Uterus (tissue), 4 donors: ENCODE measurements at places on chromosomes 3 and 15. TPM values are rescaled to one million over a fixed set of nuclear protein-coding genes. Genes with fewer than 3 reads are reported as not detected.

ARRDC4 gene
- total RNA-seq: 45.1 TPM

GOLGA8Q gene
- total RNA-seq: 0.29 TPM

CTXN2 gene
- total RNA-seq: not detected

PIGZ gene
- total RNA-seq: 0.29 TPM

ZNF660 gene
- total RNA-seq: 3.8 TPM

KLHDC8B gene
- 67.6 TPM for total RNA-seq

ANKRD63 gene
- total RNA-seq: not detected

GP5 gene
- not detected for total RNA-seq

ITIH1 gene
- total RNA-seq: 0.18 TPM

DNA sequence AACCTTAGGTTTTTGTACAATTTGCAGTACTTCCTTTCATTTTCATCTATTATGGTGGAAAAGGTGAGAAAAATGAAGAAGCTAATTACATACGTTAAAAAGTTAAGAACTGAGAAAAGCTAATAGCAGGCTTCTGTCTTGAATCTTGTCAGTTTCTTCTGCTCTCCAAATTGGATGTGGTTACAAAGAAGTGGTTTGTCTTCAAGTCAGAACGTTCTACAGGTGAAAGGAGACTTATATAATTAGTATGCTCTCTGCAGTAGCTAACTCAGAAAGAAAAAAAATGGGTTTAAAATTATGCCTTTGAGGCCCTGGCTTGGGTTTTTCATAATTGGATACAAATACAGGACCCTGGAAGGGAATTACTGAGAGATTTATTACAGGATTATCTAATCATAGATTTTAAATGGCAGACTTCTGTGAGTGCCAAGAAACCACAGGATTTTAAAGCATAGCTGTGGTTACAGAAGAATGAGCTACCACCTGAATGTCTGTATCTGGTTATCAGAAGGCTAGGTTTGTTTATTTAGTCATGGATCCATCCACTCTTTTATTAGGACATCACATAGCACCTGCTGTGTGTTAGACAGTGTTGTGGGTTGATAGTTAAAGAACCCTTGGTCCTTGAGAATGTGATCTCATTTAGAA is 528.1 kb upstream of the MCTP2 start:
- no peaks in the 10 kb centered on the region for H3K27me3 ChIP-seq
- no peaks in the 10 kb centered on the region for H3K4me1 ChIP-seq
- no peak overlapping the region for H3K4me3 ChIP-seq
- no peak for DNase-seq

DNA sequence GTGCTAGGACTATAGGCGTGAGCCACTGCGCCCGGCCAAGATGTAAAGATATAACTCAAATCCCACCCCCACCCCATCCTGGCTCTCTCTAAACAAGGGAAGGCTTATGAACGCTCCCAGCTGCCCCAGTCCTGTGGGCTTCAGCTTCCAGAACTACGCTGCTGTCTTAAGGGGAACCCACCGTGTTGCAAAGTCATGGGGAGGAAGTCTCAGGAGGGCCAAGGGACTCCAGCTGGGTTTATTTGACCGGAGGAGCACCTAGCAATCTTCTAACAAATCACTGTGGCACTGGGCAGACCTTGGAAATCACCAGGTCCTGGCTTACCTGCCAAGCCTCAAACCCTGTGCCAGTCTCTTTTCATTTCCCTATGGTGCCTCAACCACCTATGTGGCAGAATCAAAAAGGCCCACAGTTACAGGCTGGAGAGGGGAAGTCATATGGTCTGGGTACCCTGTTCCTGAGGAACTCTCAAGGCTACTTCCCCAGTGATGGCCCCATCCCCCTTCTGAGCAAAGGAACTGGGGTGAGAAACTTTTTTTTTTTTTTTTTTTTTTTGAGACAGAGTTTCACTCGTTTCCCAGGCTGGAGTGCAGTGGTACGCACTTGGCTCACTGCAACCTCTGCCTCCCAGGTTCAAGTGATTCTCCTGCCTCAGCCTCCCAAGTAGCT is 83.4 kb downstream of the RBPMS2 start:
- peaks cover 39% of the 10 kb centered on the region for H3K4me1 ChIP-seq
- H3K27ac ChIP-seq: peak overlapping the region; percentile 63
- no peaks in the 10 kb centered on the region for H3K36me3 ChIP-seq
- no peak overlapping the region for H3K4me3 ChIP-seq
- H3K27me3 ChIP-seq: no peaks in the 10 kb centered on the region
- no peak for DNase-seq

GRCh38 chr3:128698211-128699047 is 27.6 kb upstream of the RAB7A start:
- H3K36me3 ChIP-seq: no peaks in the 10 kb centered on the region
- peak; percentile 23 for DNase-seq
- H3K27me3 ChIP-seq: no peaks in the 10 kb centered on the region
- H3K4me1 ChIP-seq: no peaks in the 10 kb centered on the region

GRCh38 chr3:165439765-165440164 is 243.6 kb upstream of the SLITRK3 start:
- peak overlapping the region; percentile 21 for H3K27ac ChIP-seq
- H3K4me3 ChIP-seq: no peak overlapping the region
- no peaks in the 10 kb centered on the region for H3K4me1 ChIP-seq
- DNase-seq: no peak
- no peaks in the 10 kb centered on the region for H3K27me3 ChIP-seq

DNA sequence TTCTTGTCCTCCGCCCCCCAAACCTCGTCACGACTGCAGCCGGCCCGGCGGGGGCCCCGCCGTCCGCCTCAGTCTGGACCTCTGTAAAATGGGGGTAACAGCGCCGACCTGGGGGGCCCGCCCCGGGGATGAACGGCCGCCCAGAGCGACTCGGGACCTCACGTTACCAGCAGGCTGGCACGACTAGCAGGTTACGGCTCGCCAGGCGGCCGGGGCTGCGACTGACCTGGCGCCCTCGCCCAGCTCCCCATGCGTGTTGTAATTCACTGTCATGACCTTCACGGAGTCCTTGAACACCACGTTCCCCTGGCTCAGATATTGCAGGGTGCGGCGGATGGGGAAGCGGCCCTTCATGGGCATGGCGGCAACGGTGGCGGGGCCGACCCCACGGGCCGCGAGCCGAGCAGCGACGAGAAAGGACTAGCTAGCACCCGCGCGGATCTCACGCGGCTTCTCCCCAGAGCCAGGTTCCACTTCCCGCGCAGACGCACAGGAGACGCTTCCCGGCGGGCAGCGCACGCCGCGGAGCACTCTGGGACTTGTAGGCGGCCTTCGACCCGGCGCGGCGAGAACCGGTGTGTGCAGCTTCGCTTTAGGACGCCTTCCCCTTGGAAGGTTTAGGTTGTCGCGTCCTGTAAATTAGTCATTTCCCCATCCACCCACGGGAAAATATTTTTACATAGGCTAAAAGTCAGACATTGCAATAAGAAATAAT is at the start of gene MRPS25:
Gene MRPS25, minus strand, starts transcription at position 481 of the 715 bp plus-strand sequence. Its CDS starts 121 bp downstream, at position 360.
- H3K27ac ChIP-seq: peak within 1 kb of the TSS; percentile 79
- no peaks in the 10 kb centered on the region for H3K27me3 ChIP-seq
- H3K4me3 ChIP-seq: peak within 1 kb of the TSS; percentile 54
- no peaks in the 10 kb centered on the region for H3K36me3 ChIP-seq
- DNase-seq: peak; percentile 88

DNA sequence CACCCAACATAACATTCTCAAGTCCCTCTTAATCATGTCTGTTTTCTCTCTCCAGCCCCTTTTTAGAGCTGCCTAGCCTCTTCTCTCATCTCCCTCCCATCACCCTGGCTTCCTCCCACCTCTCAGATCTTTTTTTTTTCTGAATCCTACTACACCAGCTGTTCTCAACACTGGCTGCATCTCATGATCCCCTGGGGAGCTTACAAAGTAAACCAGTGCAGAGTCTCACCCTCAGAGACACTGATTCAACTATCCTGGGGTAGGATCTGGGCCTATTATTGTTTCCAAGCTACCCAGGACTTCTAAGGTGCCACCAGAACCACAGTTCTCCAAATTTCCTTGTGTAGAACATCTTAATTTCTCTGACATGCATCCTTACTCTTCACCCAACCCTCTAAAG is 50.3 kb upstream of the ACAN start:
- H3K4me3 ChIP-seq: no peak overlapping the region
- H3K27ac ChIP-seq: no peak overlapping the region
- H3K27me3 ChIP-seq: no peaks in the 10 kb centered on the region
- no peaks in the 10 kb centered on the region for H3K4me1 ChIP-seq
- no peak for DNase-seq
- no peaks in the 10 kb centered on the region for H3K36me3 ChIP-seq

DNA sequence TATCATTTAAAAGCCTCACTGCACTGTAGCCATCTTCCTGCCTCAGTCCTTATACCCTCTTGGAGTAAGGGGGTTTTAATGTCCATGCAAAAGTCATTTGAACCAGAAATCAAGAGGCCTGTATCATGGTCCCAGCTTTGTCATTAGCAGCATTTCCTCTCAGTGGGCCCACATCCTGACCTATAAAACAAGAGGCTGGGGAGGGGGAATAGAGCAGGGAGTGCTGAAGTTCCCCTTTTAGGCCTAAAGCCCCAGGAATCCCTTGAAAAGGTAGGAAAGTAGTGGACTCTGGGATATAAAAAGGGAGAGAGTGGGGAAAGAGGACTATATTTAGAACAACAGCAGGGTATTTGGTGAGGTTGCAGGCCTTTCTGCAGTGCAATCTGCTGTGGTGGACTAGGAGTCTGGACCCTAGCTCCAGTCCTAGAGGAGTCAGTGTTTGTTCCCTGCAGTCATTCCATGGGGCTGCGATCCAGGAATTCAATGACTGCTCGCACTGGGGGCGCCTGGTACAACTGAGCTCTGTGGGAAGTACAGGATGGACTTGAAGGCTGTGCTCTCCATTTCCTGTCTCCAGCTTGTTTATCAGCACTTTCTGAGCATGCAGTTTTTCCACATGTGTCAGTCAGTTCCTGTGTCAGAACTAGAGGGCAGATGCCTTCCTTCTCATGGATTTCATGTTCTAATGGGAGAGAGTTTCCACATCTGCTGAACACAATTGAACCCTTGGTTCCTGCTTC is 46.8 kb downstream of the PDHB start:
- no peak for DNase-seq
- peak overlapping the region; percentile 64 for H3K27ac ChIP-seq
- no peak overlapping the region for H3K4me3 ChIP-seq

GRCh38 chr3:148957586-148957985 is 33.8 kb upstream of the GYG1 start:
- no peak for DNase-seq
- no peaks in the 10 kb centered on the region for H3K36me3 ChIP-seq
- no peak overlapping the region for H3K4me3 ChIP-seq
- peak overlapping the region; percentile 99 for H3K27ac ChIP-seq
- H3K27me3 ChIP-seq: no peaks in the 10 kb centered on the region
- H3K4me1 ChIP-seq: peaks cover 10% of the 10 kb centered on the region

- H3K36me3 ChIP-seq: no peaks in the 10 kb centered on the region
- peak overlapping the region; percentile 78 for H3K27ac ChIP-seq
- no peaks in the 10 kb centered on the region for H3K27me3 ChIP-seq
- no peak for DNase-seq
- no peak overlapping the region for H3K4me3 ChIP-seq
- peaks cover 3% of the 10 kb centered on the region for H3K4me1 ChIP-seq
Measured at GRCh38 chr3:152593242-152593641, 241.7 kb upstream of the P2RY1 start.

- no peak for DNase-seq
- no peaks in the 10 kb centered on the region for H3K36me3 ChIP-seq
- no peaks in the 10 kb centered on the region for H3K4me1 ChIP-seq
- H3K27ac ChIP-seq: no peak overlapping the region
- no peak overlapping the region for H3K4me3 ChIP-seq
Measured at GRCh38 chr15:50312636-50313035, 42.4 kb downstream of the GABPB1 start.

GRCh38 chr3:143786219-143787191 is 61.8 kb downstream of the SLC9A9 start:
- peak overlapping the region; percentile 9 for H3K4me3 ChIP-seq
- H3K27ac ChIP-seq: peak overlapping the region; percentile 33
- peak; percentile 35 for DNase-seq
- no peaks in the 10 kb centered on the region for H3K4me1 ChIP-seq
- H3K36me3 ChIP-seq: no peaks in the 10 kb centered on the region

GRCh38 chr3:127114337-127115070 is 78.4 kb upstream of the PRR23E start:
- no peak overlapping the region for H3K4me3 ChIP-seq
- no peaks in the 10 kb centered on the region for H3K36me3 ChIP-seq
- no peaks in the 10 kb centered on the region for H3K27me3 ChIP-seq

DNA sequence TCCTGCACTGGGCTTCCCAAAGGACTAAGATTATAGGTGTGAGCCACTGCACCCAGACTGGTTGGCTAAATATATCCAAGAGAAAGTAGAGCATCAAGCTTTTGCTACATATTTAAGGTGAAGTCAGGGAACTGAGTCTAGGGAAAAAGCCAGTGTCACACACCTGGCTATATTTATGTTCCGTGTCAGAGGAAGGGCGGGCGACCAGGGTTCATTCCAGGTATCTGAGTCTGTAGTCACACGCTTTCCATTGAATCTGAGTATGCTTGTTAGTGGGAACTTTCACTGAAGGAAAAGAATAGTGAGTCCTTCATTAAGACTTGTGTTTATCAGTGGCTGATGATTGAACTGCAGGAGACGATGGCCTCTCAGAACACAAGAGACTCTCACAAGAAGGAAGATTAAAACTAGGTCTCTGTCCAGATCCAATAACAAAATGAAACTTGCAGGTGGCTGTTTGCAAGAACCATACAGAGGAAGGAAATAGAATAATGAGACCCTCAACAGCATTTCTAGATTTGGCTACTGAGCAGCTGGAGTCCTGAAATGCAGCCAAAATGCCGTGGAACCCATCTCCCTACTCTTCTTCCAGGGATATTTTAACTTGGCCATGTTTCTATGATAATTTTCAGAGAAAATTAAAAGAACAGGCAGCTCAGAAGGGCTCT is 276.3 kb downstream of the THSD4 start:
- no peaks in the 10 kb centered on the region for H3K36me3 ChIP-seq
- no peak for DNase-seq
- H3K27me3 ChIP-seq: no peaks in the 10 kb centered on the region
- peaks cover 9% of the 10 kb centered on the region for H3K4me1 ChIP-seq
- no peak overlapping the region for H3K27ac ChIP-seq
- no peak overlapping the region for H3K4me3 ChIP-seq

DNA sequence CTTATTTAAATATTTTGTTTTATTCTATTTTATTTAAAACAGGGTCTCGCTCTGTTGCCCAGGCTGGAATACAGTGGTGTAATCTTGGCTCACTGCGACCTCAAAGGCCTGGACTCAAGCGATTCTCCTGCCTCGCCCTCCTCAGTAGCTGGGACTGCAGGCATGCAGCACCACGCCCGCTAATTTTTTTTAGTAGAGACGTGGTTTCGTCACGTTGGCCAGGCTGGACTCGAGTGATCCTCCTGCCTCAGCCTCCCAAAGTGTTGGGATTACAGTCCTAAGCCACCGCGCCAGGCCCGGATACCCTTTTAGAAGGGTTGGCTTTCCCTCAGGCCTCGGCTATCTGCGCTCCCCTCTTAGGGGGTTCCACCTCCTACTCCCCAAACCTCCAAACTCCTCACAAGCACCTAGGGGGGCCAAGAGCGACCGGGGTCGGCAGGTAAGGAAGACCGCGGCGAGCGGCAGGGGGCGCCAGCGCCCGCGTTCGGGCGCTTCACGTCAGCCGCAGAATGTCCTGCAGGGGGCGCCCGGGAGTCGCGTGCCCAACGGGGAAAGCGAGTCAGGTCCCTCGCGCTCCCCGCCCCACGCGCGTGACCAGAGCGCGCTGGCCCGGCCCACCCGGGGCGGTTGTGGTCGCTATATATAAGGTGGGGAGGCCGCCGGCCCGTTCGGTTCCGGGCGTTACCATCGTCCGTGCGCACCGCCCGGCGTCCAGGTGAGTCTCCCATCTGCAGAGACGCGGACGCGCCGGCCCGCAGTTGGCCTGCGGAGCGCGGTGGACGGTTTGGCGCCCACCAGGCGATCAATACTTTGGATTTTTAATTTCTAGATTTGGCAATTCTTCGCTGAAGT is 51.8 kb upstream of the GATM start:
- H3K4me1 ChIP-seq: no peaks in the 10 kb centered on the region
- no peaks in the 10 kb centered on the region for H3K27me3 ChIP-seq
- H3K27ac ChIP-seq: no peak overlapping the region
- DNase-seq: peak; percentile 39
- no peaks in the 10 kb centered on the region for H3K36me3 ChIP-seq
- H3K4me3 ChIP-seq: no peak overlapping the region
